ENCODE measurements at places on chromosomes 2 and 18. TPM values are rescaled to one million over a fixed set of nuclear protein-coding genes. Genes with fewer than 3 reads are reported as not detected.

GRCh38 chr18:41128126-41128525 is 826.9 kb upstream of the PIK3C3 start:
- H3K36me3 ChIP-seq: no peaks in the 10 kb centered on the region
- DNase-seq: no peak
- H3K27ac ChIP-seq: no peak overlapping the region
- H3K27me3 ChIP-seq: no peaks in the 10 kb centered on the region

- no peaks in the 10 kb centered on the region for H3K4me1 ChIP-seq
- no peak for DNase-seq
- peaks cover 1% of the 10 kb centered on the region for H3K27me3 ChIP-seq
- H3K4me3 ChIP-seq: no peak overlapping the region
- no peaks in the 10 kb centered on the region for H3K36me3 ChIP-seq
- no peak overlapping the region for H3K27ac ChIP-seq
Measured at GRCh38 chr2:58553937-58554336, 312.8 kb upstream of the FANCL start.

DNA sequence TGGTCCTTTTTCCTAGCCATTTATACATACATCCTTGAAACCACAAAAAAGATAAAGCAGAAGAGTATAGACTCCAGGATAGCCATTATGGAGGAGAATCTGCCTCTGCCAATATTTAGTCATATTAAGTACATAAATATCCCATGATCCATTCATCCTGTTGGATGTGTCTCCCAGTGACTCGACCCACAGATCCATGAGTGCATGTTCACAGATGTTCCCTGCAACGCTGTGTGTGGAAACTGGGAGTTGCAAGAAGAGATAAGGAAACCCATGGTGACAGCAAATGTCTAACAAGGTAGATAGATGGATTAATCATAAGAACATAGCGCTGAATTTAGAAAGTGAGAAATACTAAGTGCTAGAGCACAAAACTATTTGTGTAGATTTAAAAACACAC is 34.5 kb downstream of the STK39 start:
- H3K27ac ChIP-seq: no peak overlapping the region
- no peaks in the 10 kb centered on the region for H3K27me3 ChIP-seq

The RALB gene
- 19.5 TPM for total RNA-seq

The ST6GAL2 gene
- total RNA-seq: 319 TPM
